Mesothelial cell of epicardium (in vitro differentiated cells): ENCODE measurements at places on chromosomes 1 and 21. TPM values are rescaled to one million over a fixed set of nuclear protein-coding genes. Genes with fewer than 3 reads are reported as not detected.

GRCh38 chr1:106603616-106604015, 452.9 kb upstream of the PRMT6 start:
- H3K4me3 ChIP-seq: no peak overlapping the region
- no peak overlapping the region for H3K27ac ChIP-seq
- H3K27me3 ChIP-seq: no peaks in the 10 kb centered on the region
- H3K36me3 ChIP-seq: no peaks in the 10 kb centered on the region

GRCh38 chr1:111769517-111770146, 13.9 kb downstream of the DDX20 start:
- H3K27me3 ChIP-seq: no peaks in the 10 kb centered on the region
- H3K4me3 ChIP-seq: no peak overlapping the region
- no peak overlapping the region for H3K27ac ChIP-seq
- DNase-seq: no peak
- no peaks in the 10 kb centered on the region for H3K4me1 ChIP-seq
- peaks cover 4% of the 10 kb centered on the region for H3K36me3 ChIP-seq

GRCh38 chr1:11882814-11883538, 24.2 kb upstream of the NPPB start:
- no peak for DNase-seq
- H3K27ac ChIP-seq: no peak overlapping the region
- no peaks in the 10 kb centered on the region for H3K36me3 ChIP-seq
- no peak overlapping the region for H3K4me3 ChIP-seq

DNA sequence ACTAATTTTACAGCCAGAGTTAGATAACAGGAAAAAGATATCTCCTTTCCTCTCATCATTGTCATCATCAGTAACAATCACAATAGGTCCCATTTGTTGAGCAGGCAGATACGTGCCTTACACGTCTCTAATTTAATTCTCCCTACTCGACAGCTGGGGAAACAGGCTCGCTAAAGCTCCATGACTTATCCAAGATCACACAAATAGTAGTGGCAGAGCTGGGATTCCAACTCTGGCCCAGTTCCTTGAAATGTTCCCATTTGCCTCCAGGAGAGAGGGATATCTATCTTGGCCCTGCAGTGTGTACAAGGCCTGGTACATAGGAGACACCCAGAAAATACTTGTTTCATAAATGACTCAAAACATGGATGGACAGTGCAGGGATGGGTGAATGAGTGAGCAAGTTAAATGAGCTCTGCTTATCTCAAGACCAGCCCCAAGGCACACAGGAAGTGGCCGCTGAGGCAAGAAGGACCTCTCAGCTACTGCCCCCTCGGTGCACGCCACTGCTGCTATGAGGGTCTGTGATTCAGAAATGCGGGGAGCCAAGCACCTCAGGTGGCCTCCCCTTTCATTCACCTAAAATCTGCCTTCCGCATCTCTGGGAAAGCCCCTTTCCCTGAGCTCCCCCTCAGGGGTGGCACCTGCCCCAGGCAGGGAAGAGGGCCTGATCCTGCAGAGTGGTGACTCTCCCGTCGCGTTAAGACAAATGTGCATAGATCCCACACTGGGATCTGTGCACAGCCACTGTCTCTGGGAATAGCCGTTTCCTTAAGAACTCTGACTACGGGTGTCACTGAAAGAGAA, 3.6 kb downstream of the KCNN3 start:
- no peaks in the 10 kb centered on the region for H3K36me3 ChIP-seq
- H3K27ac ChIP-seq: no peak overlapping the region
- peaks cover 51% of the 10 kb centered on the region for H3K4me1 ChIP-seq
- DNase-seq: no peak

- H3K4me3 ChIP-seq: no peak overlapping the region
- H3K27me3 ChIP-seq: peaks cover 84% of the 10 kb centered on the region
- DNase-seq: no peak
These were observed 53.2 kb downstream of the SYT2 start for GRCh38 chr1:202656951-202657646.

DNA sequence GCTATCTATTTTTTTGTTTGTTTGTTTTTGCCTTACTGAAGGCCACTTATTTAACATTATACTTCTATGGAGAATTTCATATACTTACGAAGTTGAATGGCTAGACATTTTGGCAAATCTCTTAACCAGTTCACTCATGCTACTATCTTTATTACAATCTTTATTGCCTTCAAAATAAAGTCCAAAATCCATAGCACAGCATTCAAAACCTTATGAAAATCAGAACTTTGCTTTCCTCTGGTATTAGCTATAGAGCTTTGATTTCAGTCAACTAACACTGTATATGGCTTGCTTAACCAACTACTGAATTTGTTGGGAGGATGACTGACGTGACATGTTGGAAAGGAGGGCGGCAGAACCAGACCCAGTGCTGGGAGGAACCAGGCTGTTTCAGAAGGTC, 571.1 kb downstream of the LMO4 start:
- H3K27me3 ChIP-seq: no peaks in the 10 kb centered on the region
- H3K4me1 ChIP-seq: peaks cover 59% of the 10 kb centered on the region
- H3K4me3 ChIP-seq: no peak overlapping the region

DNA sequence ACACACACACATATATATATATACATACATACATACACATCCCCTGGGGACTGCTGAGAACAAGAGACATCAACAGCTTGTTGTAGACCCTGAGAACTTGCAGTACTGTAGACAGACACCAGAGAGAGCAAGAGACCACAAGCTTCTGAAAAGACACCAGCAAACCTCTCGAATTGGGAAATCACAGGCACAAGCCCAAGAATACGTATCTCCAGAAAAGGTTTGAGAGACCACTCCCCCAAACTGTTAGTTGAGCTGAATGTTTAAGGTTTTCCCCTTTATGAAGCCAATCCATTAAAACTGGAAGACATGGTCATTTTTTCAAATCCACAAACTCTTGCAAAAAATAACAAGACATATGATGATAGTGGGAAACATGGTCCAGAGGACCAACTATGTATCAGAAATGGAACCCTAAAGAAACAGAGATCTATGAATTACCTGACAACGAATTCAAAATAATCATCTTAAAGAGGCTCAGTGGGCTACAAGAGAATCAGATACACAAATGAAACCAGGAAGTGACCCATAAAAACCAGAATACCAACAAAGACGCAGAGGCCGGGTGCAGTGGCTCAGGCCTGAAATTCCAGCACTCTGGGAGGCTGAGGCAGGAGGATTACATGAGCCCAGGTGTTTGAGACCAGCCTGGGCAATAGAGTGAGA, 45.1 kb downstream of the SLC2A1 start:
- H3K27ac ChIP-seq: peak overlapping the region; percentile 18
- H3K4me3 ChIP-seq: no peak overlapping the region
- DNase-seq: no peak
- H3K36me3 ChIP-seq: peaks cover 9% of the 10 kb centered on the region

DNA sequence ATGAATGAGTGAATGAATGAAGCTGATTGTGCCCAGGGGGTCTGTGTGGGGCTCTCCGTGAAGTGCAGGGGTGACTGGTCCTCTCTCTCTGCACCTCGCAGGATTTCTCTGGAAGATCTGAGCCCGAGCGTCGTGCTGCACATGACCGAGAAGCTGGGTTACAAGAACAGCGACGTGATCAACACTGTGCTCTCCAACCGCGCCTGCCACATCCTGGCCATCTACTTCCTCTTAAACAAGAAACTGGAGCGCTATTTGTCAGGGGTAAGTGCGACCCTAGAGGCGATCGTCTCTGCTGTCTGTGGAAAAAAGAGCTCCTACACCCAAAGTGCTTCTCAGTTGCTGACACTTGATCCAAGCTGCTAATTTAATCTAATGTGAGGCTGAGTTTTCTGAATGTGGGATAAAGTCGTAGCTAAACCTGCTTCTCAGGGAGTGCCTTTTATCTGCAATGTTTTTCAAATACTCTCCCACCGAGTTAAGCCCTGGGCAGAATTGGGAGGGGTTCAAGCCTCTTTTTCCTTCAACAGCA, 101.7 kb downstream of the HUNK start:
- H3K27me3 ChIP-seq: no peaks in the 10 kb centered on the region
- peaks cover 44% of the 10 kb centered on the region for H3K36me3 ChIP-seq
- no peaks in the 10 kb centered on the region for H3K4me1 ChIP-seq
- peak overlapping the region; percentile 27 for H3K27ac ChIP-seq
- H3K4me3 ChIP-seq: no peak overlapping the region
- no peak for DNase-seq

- H3K27me3 ChIP-seq: no peaks in the 10 kb centered on the region
- no peak for DNase-seq
- H3K36me3 ChIP-seq: peaks cover 3% of the 10 kb centered on the region
- H3K4me1 ChIP-seq: peaks cover 23% of the 10 kb centered on the region
- H3K4me3 ChIP-seq: no peak overlapping the region
- no peak overlapping the region for H3K27ac ChIP-seq
These were observed 314.9 kb downstream of the KIF26B start for GRCh38 chr1:245469734-245470133.

DNA sequence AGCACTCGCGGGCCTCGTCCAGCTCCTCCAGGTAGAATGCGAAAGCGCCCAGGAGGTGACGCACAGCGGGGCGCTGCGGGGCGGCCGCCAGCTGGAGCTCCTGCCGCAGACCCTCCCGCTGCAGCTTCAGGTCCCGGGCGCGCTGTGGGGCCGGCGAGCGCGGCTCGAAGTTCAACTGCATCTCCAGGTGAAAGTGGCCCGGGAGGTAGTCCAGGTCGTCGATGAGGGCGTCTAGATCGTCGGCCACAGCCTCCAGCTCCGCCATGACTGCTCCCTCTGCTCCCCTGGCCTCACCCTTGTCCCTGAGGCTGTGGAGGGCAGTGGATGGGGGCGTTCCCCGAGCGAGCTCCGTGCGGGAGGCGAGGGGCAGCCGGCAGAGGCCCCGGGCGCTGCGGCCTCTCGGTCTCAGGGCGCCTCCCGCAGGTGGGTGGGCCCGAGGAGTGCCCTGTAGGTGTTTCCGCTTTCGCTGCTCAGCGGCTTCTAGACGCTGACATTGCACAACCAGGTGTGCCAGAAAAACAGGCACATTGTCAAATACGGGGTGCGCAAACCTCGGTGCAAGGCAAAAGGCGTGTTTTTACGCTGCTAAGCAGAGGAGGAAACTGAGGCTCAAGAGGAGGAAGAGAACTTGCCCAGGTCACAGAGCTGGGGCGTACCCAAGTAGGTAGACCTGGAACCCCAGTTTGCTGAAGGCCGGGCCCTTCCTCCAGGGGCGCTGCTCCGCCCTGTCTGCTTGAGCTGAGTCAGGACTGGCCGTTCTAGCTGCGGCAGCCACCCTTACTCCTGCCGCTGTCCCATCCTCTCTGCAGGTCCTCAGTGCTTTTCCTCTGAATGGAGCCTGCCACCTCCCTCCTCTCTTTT, at the start of gene TTC22:
TTC22 (minus strand) TSS at position 425 of the 861 bp plus-strand sequence; CDS start at position 265, 160 bp downstream.
- H3K4me1 ChIP-seq: peaks cover 6% of the 10 kb centered on the region
- no peaks in the 10 kb centered on the region for H3K36me3 ChIP-seq
- DNase-seq: no peak

DNA sequence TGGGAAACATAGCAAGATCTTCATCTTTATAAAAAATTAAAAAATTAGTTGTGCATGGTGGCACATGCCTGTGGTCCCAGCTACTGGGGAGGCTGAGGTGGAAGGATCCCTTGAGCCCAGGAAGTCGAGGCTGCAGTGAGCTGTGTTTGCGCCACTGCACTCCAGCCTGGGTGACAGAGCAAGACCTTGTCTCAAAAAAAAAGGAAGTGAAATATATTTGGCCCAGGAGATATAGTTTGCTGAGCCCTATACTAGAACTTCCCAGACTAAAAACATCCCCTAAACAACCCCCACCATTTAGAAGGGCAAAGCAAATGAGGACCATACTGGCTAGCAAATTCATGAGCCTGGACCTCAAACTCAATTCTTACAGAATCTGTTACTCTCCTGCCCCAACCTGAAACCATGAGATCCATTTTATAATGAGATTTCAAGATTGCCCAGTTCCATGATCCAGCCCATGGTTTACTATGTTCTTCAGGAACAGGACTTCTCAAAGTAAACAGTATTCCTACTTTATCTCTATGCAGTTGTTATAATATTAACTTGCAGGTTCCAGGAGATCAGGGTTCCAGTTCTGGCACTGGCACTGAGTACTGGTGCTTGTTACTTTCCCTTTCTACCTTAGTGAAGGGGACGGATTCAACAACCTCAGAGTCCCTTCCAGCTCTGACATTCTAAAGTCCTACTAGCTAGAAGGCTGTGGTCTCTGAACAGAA, 48.9 kb upstream of the TADA1 start:
- H3K27me3 ChIP-seq: peaks cover 40% of the 10 kb centered on the region
- DNase-seq: no peak
- H3K36me3 ChIP-seq: no peaks in the 10 kb centered on the region
- H3K4me1 ChIP-seq: peaks cover 9% of the 10 kb centered on the region
- H3K4me3 ChIP-seq: no peak overlapping the region

DNA sequence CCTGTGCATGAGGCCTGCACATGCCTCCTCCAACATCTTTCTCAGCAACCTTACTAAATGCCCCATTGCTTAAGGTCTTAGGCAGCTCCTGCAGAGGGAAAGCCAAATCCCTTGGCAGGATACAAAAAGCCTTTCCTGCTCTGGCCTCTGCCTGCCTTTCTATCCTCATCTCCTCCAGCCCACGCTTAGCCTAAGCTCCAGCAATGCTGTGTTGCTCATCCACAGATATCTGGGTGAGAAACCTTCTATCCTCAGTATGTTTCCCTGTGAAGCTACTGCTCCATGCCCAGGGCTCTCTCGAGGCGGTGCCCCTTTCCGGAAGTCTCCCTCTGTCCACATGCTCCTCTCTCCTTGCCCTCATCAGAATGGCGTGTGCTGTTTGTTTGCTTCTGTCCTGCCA, 37.0 kb upstream of the CCSAP start:
- H3K4me1 ChIP-seq: no peaks in the 10 kb centered on the region
- no peak overlapping the region for H3K27ac ChIP-seq
- H3K4me3 ChIP-seq: no peak overlapping the region
- no peak for DNase-seq
- H3K27me3 ChIP-seq: peaks cover 37% of the 10 kb centered on the region

DNA sequence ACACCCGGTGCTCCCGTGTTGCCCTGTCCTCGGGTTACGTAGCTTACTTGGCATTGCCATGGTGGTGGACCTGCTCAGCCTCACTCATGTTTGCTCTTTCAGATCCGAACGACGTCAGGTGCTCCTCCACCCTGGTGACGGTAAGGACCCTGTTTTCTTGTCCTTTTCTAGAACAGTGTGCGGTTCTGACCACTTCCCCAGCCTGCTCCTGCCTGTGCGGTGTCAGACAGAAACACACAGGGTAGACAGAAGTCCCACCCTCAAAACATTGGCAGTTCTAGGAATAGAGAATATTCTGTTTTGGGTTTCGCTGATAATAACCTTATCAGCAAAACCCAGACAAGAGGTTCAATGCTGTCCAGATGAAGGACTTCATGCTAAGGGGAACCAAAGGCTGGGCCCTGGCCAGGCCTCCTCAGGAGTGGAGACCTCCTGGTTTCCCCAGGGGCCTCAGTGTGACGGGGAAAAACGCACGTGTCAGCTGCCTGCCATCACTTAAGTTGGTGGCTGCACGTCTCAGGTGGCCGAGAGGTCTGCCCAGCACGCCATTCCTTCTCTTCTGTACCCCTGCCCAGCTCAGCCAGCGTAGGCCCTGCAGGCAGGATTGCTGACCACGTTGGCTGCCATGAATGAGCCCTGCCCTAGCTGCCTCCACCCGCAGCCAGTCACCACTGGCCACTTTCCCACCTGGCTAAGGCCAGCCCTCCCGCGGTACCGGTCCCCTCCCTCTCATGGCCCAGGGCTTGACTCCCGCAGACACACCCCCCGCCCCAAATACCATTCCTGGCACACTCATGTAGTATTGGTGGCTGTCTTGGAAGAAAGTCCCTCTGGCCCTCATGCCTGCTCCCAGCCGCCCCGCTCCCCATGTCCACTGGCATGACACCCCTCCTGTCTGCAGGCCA, 33.6 kb downstream of the SLC37A1 start:
- DNase-seq: no peak
- no peak overlapping the region for H3K4me3 ChIP-seq
- H3K27ac ChIP-seq: no peak overlapping the region
- H3K4me1 ChIP-seq: peaks cover 5% of the 10 kb centered on the region

The PLA2G2A gene
- total RNA-seq: 3.7 to 5.0 TPM (median 4.1 TPM) in 3 replicates

The FMO4 gene
- total RNA-seq: 4.4 to 5.9 TPM (median 5.4 TPM) in 3 replicates

The NBPF10 gene
- 6.3 to 7.0 TPM (median 6.4 TPM) in 3 replicates for total RNA-seq

The S1PR1 gene
- total RNA-seq: 21.5 to 25.5 TPM (median 23.5 TPM) in 3 replicates

The S100A1 gene
- total RNA-seq: 0.58 to 0.59 TPM in 2 of 3 replicates, not detected in the other

The SPRR2E gene
- 1.2 to 1.9 TPM (median 1.9 TPM) in 3 replicates for total RNA-seq
